ENCODE measurements at places on chromosomes 5 and 9. TPM values are rescaled to one million over a fixed set of nuclear protein-coding genes. Genes with fewer than 3 reads are reported as not detected.
A peak's percentile ranks its signal among the peaks of the same experiment; 100 is the strongest.

The SPINK1 gene
- total RNA-seq = not detected

The ENHO gene
- not detected for total RNA-seq

The SEMA4D gene
- total RNA-seq = 23.6 TPM

The SPINK7 gene
- not detected for total RNA-seq

The OTP gene
- not detected for total RNA-seq

The PCDHB3 gene
- 0.71 TPM for total RNA-seq

The DOCK2 gene
- 3.3 TPM for total RNA-seq

The CDC20B gene
- not detected for total RNA-seq

The TTC23L gene
- not detected for total RNA-seq

The CXXC5 gene
- total RNA-seq = 69.7 TPM

The SLC36A3 gene
- total RNA-seq = not detected

DNA sequence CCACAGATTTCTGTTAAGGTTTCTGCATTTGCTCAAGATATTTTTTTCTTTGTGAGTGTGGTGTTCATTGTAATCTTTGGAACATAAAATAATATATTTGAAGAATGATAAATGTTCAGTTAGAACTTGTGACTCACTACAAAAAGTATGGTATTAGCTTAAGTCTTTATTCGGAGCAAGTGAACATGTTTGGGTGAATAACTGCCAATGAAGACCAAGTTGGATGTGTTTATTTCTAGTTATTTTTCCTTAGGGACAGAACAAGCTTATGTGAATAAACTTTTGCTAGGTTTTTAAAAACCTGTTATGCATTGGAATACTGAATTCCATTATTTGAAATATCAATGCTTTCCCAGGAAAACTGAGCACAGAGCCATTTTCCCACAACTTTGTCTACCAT, 418.6 kb downstream of the SLCO4C1 start:
- H3K36me3 ChIP-seq = no peaks in the 10 kb centered on the region
- H3K27me3 ChIP-seq = no peaks in the 10 kb centered on the region
- H3K4me3 ChIP-seq = no peak overlapping the region
- DNase-seq = no peak

GRCh38 chr9:95738438-95738837, 137.1 kb upstream of the ERCC6L2 start:
- H3K36me3 ChIP-seq = no peaks in the 10 kb centered on the region
- no peaks in the 10 kb centered on the region for H3K27me3 ChIP-seq
- no peak overlapping the region for H3K4me3 ChIP-seq
- DNase-seq = no peak
- H3K27ac ChIP-seq = no peak overlapping the region

DNA sequence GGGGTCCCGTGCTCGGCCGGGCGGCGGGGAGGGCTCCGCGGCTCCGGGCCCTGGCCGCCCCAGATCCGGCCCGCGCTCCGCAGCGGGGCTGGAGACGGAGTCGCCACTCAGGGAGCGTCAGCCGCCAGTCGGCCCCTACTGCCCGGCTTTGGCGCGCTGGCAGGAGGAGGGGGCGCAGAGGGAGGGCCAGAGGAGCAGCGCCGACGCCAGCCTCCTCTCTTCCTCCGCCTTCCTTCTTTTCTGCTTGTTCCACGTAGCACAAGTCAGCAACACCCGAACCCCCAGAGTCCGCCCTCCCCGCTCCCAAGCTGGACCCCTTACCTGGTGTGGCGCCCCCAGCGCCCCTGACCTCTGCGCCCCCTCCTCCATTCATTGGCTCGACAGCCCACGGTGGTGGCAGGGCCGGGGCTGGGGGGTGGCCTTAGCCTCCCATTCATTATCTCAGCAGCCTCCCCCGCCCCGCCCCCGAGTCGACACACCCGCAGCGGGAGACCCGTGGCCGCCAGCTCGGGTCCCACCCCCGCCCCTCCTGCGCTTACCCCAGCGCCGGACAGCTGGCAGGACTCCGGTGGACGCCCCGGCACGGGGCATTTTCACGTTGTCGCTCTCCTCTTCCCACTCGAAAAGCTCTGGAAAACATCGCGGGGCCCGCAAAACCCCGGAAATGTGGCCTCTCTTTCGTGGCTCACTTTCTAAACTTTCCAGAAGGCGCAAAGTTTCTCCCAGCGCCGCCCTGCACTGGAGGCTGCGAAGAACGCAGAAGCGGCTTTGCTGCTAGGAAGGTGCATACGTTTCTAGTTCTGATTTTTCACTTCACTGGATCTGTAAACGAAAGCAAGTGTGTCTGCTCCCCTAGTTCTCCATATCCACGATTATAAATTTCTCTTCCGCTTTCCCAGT, at the start of gene LPAR1:
Gene LPAR1, minus strand, starts transcription at position 140 of the 900 bp plus-strand sequence. CDS start 66,353 bp downstream, outside the sequence.
- peaks cover 32% of the 10 kb centered on the region for H3K27me3 ChIP-seq
- no peaks in the 10 kb centered on the region for H3K36me3 ChIP-seq
- H3K4me1 ChIP-seq = no peaks in the 10 kb centered on the region
- DNase-seq = peak; percentile 28
- peak within 1 kb of the TSS; percentile 68 for H3K27ac ChIP-seq
- H3K4me3 ChIP-seq = peak within 1 kb of the TSS; percentile 57

- H3K27me3 ChIP-seq = no peaks in the 10 kb centered on the region
- no peak for DNase-seq
- peak overlapping the region; percentile 86 for H3K4me3 ChIP-seq
- no peaks in the 10 kb centered on the region for H3K36me3 ChIP-seq
Observed at GRCh38 chr5:87268970-87269377, 1.3 kb downstream of the RASA1 start.

- no peaks in the 10 kb centered on the region for H3K27me3 ChIP-seq
- no peaks in the 10 kb centered on the region for H3K4me1 ChIP-seq
- no peak overlapping the region for H3K4me3 ChIP-seq
Observed at GRCh38 chr5:124998520-124998919, 252.1 kb upstream of the ZNF608 start.

DNA sequence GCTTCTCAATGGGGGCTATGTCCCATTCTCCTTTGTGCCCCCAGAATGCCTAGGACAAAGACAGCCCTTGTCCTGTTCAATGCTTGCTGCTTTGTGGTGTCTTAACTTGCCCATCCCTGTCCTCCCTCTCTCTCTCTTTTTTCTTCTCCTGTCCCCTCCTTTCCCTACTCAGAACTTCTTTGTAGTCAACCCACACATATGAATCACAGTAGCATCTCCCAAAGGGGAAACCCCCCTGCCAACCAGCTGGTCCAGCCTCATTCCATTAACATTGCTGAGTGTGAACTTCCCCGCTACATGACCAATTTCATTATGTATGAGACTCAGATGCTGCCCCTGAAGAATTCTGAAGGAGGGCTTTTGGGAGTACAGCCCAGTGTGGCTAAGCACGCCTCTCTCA, 408.3 kb downstream of the ENC1 start:
- H3K27ac ChIP-seq = no peak overlapping the region
- H3K4me1 ChIP-seq = peaks cover 2% of the 10 kb centered on the region
- no peaks in the 10 kb centered on the region for H3K36me3 ChIP-seq
- H3K4me3 ChIP-seq = no peak overlapping the region
- no peak for DNase-seq
- no peaks in the 10 kb centered on the region for H3K27me3 ChIP-seq

DNA sequence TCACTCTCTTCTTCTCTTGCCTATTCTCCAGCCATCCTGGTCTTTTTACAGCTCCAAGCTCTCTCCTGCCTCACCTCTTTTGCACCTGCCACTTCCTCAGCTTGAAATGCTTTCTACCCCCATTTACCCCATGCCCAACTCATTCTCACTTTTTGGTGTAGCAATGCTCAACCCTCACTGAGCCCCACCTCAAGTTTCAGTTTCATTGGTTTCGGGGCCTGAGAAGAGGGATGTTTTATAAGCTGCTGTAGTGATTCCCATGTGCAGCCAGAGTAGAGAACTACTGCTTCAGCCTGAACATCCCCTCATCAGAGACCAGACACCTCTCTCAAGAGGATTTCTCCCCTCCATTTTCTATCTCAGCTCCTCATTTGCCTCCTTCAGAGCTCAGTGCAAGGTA, 45.2 kb upstream of the FYB1 start:
- no peak overlapping the region for H3K27ac ChIP-seq
- no peaks in the 10 kb centered on the region for H3K27me3 ChIP-seq
- no peak overlapping the region for H3K4me3 ChIP-seq

- H3K4me3 ChIP-seq = no peak overlapping the region
- H3K4me1 ChIP-seq = no peaks in the 10 kb centered on the region
- H3K36me3 ChIP-seq = no peaks in the 10 kb centered on the region
- no peak for DNase-seq
- no peak overlapping the region for H3K27ac ChIP-seq
Observed at GRCh38 chr5:61245936-61246335, 83.7 kb upstream of the SMIM15 start.

DNA sequence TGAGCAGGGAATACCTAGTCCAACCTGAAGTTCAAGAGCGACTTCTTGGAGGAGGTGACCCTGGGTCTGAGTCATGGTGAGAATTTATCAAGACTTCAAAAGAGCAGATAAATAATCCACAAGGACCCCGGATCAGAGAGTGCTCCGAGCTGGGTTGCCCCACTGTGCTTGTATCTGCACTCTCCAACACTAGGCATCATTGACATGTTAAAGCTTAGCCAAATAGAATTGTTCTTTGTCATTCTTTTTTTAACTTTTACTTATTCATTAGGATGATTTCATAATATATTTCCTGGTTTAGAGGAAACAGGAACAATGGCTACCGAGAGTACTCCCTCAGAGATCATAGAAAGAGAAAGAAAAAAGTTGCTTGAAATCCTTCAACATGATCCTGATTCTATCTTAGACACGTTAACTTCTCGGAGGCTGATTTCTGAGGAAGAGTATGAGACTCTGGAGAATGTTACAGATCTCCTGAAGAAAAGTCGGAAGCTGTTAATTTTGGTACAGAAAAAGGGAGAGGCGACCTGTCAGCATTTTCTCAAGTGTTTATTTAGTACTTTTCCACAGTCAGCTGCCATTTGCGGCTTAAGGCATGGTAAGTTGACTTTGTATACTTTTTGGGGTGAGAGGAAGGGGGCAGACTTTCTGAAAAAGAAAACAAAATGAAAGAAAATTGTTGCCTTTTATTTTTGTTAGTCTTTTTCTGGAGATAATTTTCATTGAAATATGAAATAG, at the start of gene CARD6:
Gene CARD6, plus strand, starts transcription at position 300 of the 738 bp plus-strand sequence. Its CDS starts 16 bp downstream, at position 316.
- peak within 1 kb of the TSS; percentile 66 for H3K27ac ChIP-seq
- peaks cover under 1% of the 10 kb centered on the region for H3K4me1 ChIP-seq
- no peaks in the 10 kb centered on the region for H3K27me3 ChIP-seq
- H3K36me3 ChIP-seq = no peaks in the 10 kb centered on the region
- peak within 1 kb of the TSS; percentile 45 for H3K4me3 ChIP-seq

DNA sequence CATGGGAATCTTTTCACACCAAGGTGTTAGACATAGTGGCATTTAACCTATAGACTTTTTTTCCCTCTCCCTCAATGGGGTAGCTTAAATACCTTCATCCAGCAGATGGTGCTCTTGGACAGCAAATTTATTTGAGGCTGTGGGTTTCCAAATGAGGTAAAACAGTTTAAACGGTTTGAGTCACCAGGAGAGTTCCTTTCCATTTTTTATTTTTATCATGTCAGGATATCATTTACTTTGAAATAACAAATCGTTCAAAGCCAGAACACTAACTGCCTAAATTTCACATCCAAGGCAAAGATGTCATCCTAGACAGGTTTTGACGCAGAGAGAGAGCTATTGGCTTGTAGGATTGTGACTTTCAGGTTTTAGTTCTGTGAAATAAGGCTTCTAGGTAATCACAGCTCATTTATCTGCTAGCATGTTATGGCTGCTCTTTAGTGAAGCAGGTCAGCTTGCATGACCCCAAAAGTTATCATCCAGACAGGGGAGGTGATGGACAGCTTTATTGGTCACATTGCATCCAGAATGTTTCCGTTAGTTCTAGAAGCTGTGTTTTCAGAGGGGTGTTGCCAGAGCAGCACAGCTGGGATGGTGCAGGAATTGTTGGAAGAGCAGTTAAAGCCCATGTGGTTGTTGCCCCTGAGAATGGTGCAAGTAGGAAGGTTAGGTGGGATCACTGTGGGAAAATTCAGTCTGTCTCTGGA, 69.8 kb downstream of the KDM4C start:
- peaks cover 7% of the 10 kb centered on the region for H3K36me3 ChIP-seq
- no peak overlapping the region for H3K27ac ChIP-seq
- DNase-seq = no peak
- no peak overlapping the region for H3K4me3 ChIP-seq
- no peaks in the 10 kb centered on the region for H3K27me3 ChIP-seq

- H3K27me3 ChIP-seq = no peaks in the 10 kb centered on the region
- H3K4me3 ChIP-seq = peak overlapping the region; percentile 43
- no peak overlapping the region for H3K27ac ChIP-seq
- peaks cover 27% of the 10 kb centered on the region for H3K4me1 ChIP-seq
Observed at GRCh38 chr5:172106511-172107356, 81.3 kb downstream of the STK10 start.

GRCh38 chr9:127991017-127991756, 10.4 kb upstream of the EEIG1 start:
- no peaks in the 10 kb centered on the region for H3K27me3 ChIP-seq
- peaks cover 14% of the 10 kb centered on the region for H3K4me1 ChIP-seq
- no peak overlapping the region for H3K4me3 ChIP-seq
- no peak overlapping the region for H3K27ac ChIP-seq

DNA sequence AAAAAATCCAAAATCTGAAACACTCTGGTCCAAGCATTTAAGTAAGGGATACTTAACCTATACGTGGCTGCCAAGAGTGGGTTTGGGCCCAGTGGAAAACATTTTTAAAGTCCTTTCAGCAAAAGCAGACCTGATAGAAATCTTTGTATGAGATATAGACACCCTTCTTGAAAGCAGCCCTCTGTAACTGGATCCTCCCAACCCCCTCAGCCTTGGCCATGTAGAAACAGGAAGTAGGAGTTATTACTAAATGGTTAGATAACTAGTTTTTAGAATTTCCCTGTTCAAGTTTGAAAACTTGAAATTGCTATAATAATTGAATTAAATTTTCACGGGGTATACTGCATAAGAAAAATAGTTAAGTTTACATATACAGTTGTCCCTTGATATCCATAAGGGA, 111.3 kb upstream of the PCA3 start:
- no peaks in the 10 kb centered on the region for H3K27me3 ChIP-seq
- H3K36me3 ChIP-seq = no peaks in the 10 kb centered on the region
- H3K27ac ChIP-seq = no peak overlapping the region
- no peak overlapping the region for H3K4me3 ChIP-seq

DNA sequence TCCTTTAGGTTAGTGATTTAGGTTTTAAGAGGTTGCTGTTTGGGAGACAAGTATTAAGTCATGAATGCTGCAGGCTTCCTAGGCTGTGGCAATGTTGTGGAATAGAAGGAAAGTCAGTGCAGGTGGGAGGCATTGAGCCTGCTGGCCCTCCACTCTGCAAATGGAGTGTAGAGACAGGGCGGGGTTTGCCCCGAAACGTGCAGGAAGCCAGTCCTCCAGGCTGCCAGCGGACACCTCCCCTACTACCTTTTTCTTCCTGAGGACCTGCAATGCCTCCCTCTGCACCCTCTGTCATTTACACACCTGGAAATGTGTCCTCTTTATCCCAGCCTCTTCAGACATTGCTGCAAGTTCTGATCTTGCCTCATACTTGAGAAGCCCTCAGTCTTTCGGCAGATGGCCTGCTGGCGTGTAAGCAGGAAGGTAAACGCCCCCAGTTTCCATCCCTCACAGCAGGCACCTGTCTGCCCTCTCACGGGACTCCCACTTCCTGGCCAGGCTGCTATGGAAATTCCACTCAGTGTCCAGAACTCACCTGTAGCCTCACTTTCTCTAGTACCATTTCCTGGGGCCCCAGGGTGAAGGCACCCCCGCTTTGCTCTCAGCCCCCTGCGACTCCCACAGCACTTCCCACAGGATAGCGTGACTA, 81.6 kb upstream of the BOD1 start:
- H3K4me1 ChIP-seq = no peaks in the 10 kb centered on the region
- H3K27me3 ChIP-seq = no peaks in the 10 kb centered on the region

GRCh38 chr5:14069021-14069420, 74.1 kb upstream of the TRIO start:
- no peaks in the 10 kb centered on the region for H3K36me3 ChIP-seq
- H3K27me3 ChIP-seq = no peaks in the 10 kb centered on the region
- H3K4me3 ChIP-seq = no peak overlapping the region
- H3K27ac ChIP-seq = no peak overlapping the region
- no peaks in the 10 kb centered on the region for H3K4me1 ChIP-seq

Data from gastrocnemius medialis (tissue), 4 donors.